ENCODE measurements at places on chromosomes 5 and 9.

GRCh38 chr9:89680547-89681467 lies 76.0 kb downstream of the GADD45G start:
- DNase-seq, result no peak

DNA sequence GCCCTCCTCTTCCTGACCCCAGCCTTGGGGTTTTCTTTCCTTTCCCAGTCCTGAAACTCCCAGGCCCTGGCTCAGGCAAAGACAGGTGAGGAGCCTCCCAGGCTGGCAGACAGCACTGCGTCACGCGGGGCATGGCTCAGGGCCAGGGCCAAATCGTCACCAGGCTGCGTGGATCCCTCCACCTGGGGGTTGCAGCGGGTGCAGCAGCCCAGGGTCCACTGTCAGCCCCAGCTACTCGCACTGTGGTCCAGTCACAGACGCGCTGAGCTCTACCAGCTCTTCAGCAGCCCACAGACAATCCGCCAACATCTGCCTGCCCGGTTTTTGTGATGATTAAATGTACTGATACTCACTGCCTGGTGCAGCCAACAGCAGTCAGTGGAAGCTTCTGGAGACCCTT lies 12.1 kb downstream of the FAM78A start:
- DNase-seq, result no peak

- DNase-seq, result no peak
Observed at GRCh38 chr5:64149857-64150521, 15.7 kb upstream of the RNF180 start.

GRCh38 chr9:136204145-136204805 lies 653 bp downstream of the LHX3 start:
- DNase-seq, result no peak

Measured in activated T-helper 1 cell treated with Interleukin-2 at 50 U/mL for 16 hours (primary cell).